GOT3 (cell line): ENCODE measurements at places on chromosomes 12 and 14.

GRCh38 chr12:103503546-103504480, 8.0 kb upstream of the C12orf42 start:
- DNase-seq = no peak

- no peak for DNase-seq
These were observed 228.7 kb downstream of the NUAK1 start for GRCh38 chr12:105910030-105910429.

DNA sequence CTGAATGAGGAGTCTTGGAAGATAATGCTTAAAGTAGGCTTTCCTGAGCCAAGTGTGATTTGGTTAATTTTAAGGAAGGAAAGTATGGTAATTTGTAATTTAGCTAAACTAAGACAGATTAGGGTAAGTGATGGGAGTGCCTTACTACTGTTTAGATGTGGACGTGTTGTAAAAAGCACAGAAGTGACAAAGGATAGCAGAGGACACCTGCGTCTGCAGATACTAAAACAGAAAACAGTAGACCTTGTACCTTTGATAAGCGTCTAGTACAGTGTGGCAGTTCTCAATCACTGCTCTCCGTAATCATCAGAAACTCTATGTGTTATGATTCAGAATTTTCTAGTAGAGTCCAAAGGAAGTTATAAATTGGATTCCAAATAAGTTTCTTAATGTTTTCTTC, 58.0 kb downstream of the MIA2 start:
- no peak for DNase-seq

GRCh38 chr14:64636208-64636979, 67.8 kb upstream of the PLEKHG3 start:
- no peak for DNase-seq

- no peak for DNase-seq
These were observed 13.7 kb upstream of the OR6J1 start for GRCh38 chr14:22657861-22658260.

DNA sequence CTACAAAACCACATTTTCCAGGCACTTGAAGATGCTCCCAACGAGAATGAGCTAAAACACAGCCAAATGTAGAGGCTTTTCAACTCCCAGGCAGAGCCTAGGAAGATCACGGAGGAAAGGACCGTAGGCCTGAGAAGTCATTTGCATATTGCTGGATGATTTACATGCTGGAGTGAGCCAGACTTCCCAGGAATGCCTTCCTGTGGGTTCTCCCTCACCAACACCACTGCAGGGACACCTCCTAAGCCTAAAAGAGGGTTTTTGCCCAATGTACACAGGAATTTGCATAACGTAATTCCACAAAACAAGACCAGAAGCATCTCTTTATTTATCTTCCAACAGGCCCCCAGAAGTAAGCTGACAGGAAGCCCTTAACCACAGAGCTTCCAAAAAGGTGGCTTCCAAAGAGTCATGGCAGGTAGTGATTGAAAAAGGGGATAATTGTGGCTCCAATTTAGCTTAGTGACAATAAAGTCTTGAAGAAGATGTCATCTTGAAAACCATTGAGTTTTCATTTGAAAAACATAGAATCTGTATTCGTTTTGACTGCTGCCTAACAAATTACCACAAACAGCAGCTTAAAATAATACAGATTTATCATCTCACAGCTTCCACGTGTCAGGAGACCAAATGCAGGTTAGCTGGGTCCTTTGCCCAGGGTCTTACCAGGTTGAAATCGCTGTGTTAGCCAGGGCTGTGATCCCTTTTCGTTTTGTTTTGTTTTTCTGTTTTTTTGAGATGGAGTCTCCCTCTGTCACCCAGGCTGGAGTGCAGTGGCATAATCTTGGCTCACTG, 116.2 kb downstream of the EGLN3 start:
- no peak for DNase-seq

- DNase-seq = no peak
These were observed 723 bp upstream of the LRP10 start for GRCh38 chr14:22870811-22871223.

DNA sequence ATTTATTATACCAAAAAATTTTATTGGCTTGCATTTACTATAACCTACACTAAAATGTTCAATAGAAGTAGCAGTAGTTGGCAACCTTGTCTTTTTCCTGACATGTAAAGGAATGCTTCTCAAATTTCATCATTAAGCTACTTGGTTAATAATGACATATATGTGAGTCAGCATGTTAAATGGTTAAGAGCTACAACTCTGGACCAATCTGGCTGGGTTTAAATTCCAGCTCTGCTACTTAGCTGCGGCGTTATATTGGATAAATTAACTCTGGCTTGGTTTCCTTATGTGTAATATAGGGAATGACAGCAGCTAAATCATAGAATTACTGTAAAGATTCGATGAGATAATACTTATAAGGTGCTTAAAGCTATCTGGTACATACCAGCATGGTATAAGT, 53.7 kb upstream of the OTOGL start:
- DNase-seq = no peak

GRCh38 chr12:98503342-98503591, 12.1 kb upstream of the TMPO start:
- peak; percentile 71 for DNase-seq

- DNase-seq = no peak
These were observed 13.7 kb upstream of the ZNF84 start for GRCh38 chr12:133023566-133023965.
